ENCODE measurements at places on chromosomes 3 and 15.

DNA sequence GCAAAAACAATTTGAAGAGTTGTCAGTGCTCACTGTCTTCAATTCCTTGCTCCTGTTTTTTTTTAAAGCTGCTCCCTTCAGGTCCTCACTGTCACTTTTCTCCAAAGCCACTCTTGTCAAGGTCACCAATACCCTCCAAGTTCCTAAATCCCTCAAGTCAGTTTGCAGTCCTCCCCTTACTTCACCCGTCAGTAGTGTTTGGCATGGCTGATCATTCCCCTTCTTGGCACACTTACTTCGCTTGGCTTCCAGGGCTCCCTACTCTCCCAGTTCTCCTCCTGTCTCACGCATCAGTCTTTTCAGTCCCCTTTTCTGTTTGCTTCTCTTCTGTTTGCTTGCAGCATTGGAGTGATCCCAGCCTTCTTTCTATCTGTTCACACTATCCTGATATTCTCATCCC lies 25.5 kb downstream of the PLCL2 start:
- DNase-seq: no peak

- peak; percentile 62 for DNase-seq
Observed at GRCh38 chr15:67091071-67091979, 25.9 kb downstream of the SMAD3 start.

- DNase-seq: no peak
Observed at GRCh38 chr15:68353421-68354135, 76.0 kb downstream of the FEM1B start.

DNA sequence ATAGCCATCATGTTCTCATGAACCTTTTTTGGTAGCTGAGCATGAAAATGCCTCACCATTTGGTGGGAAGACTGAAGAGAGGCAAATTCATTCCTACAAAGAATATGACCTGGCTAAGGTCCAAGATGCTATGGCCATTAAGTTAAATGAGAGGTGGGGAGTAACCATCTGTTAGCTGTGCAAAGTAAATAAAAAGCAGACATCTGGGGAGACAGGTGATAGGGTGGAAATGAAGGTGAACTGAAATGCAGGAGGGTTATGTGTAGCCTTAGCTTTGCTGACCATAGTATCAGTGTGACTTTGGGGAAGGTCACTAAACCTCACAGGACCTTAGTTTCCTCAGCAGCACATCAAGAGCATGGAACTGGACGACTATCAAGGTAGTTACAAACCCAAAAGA lies 111.0 kb upstream of the STRIT1 start:
- no peak for DNase-seq

DNA sequence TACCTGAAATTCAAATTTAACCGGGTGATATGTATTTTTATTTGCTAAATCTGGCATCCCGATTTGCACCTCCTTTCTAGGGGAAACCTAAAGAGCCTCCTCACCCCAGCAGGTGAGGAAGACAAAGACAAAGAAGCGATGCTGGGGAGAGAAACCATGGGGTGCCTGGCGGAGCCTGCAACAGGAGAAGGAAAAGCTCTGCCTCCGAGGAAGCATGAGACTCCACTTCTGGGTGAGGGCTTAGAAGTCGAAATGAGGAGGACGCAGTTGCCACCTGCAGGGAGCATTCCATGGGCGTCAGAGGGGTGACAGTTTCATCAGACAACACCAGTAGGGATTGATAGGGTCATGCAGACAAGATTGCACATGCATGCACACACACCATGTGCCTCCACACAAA lies 30.5 kb upstream of the LYZL4 start:
- DNase-seq: no peak

- no peak for DNase-seq
Observed at GRCh38 chr3:61443886-61444285, 117.5 kb upstream of the PTPRG start.

GRCh38 chr3:58577269-58577821 lies at the start of gene FAM107A:
TSS of gene FAM107A (minus strand) at chr3:58577391. CDS start at chr3:58569860, 7,531 bp downstream.
- DNase-seq: no peak

DNA sequence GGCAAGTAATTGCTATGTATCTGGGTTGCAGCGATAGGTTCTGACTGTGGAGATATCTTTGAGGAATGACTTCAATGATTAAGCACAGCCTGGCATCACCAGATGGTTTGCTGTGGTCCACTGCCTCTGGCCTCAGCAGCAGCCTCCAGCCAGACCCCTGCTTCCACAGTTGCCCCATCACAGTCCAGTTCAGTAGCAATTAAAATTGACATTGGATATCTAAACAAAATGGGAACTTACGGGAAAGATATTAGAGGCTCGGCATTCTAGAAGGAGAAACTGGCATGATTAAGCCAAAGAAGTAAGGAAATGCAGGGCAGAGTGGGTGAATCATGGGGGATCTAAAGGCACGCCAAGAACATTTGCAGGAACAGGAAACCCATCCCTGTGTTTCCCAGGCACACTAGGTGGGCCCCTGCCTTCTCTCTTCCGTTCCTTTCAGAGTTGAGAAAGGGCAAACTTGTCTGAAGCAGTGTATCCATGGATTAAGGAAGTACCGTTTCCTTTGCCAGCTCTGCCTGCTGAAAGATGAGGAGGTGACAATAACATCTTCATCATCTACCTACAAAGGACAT lies 36.3 kb upstream of the SH3BP5 start:
- DNase-seq: no peak

- no peak for DNase-seq
Observed at GRCh38 chr3:187130346-187131066, 8.8 kb downstream of the RPL39L start.

DNA sequence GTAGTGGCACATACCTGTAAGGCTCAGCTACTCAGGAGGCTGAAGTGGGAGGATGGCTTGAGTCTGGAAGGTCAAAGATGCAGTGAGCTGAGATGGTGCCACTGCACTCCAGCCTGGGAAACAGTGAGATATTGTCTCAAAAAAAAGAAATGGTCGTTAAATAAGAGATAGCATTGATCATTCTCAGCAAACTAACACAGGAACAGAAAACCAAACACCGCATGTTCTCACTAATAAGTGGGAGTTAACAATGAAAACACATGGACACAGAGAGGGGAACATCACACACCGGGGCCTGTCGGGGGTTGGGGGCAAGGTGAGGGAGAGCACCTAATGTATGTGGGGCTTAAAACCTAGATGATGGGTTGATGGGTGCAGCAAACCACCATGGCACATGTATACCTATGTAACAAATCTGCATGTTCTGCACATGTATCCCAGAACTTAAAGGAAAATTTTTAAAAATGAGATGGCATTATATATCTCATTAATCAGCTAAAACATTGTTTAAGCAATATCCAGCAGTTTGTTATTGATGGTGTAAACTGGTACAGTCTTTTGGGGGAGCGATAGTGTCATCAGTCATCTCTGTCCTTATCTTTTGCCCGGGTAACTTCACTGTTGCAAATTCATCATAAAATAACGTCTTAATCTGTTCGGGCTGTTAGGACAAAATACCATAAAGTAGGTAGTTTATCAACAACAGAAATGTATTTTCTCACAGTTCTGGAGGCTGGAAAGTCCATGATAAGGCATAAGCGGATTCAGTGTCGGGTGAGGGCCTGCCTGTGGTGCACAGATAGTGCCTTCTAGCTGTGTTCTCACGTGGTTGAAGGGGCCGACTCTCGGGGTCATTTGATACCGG lies 1.7 kb upstream of the MAN2A2 start:
- DNase-seq: no peak

- DNase-seq: no peak
Observed at GRCh38 chr3:137061186-137061585, 103.4 kb downstream of the IL20RB start.

DNA sequence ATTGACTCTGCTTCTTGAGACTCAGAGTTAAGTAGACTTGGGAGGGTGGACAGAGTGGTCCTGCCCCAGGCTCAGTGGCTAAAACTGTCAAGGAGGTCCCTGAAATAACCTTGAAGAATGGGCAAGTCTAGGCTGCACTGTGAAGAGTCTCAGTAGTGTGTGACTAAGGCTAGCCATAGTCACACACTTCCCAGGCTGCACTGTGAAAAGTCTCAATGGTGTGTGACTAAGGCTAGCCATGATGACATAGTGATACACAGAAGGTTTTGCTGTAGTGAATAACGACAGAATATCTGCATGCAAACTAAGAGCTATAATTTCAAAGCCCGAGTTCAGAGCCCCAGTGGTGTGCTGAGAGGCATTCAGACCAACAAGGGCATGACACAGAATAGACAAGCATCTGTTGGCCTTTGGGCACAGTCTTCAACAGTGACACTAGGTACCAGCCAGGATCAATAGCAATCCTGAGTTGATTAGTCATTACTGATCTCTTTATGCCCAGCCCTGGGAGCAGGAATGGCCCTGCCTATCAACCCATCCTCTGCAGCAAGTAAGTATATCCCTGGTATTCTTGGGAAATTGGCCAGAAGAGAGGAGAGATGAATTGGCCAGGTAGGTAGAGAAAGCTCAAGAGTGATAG lies 72.4 kb upstream of the BBX start:
- no peak for DNase-seq

DNA sequence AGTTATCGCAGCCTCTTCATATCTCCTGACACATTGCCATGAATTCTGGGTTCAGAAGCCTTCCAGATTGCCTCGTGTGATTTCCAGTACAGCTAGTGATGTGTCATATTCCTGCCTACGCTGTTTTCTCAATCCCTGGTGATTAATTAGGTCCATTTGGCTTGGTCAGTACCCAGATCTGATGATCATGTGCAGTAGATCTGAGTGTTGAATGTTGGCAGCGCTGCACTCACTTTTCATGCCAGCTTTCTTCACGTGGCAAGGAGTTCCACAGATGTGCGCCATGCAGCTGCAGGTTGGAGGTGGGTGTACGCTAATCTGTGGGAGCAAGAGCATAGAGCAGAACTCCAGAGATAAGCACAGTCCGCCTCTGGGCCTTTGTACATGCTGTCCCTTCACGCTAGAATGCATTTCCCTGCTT lies 86.9 kb upstream of the COL6A5 start:
- DNase-seq: no peak

GRCh38 chr3:1072041-1072440 lies 20.8 kb upstream of the CNTN6 start:
- no peak for DNase-seq

DNA sequence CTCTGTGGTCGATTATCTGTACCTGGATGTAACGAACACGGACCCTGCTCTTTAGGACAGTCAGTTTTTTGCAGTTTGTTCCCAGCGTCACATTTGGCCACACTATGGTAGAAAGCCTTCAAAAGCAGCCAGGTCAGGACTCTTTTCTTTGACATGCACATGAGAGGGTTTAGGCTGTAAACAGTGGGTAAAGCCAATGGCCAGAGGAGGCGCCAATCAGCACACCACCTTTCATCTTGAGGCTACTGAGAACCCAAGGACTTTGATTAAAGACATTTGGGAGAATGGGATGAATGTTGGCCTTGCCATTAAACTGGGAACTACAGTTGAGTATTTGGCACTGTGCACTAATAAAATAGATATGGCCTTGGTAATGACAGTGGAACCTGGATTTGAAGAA lies 225.9 kb downstream of the OXSM start:
- no peak for DNase-seq

- DNase-seq: no peak
Observed at GRCh38 chr3:52408466-52408865, 36.4 kb downstream of the SEMA3G start.

GRCh38 chr15:40045572-40046217 lies 6.7 kb upstream of the SRP14 start:
- no peak for DNase-seq

GRCh38 chr3:42056840-42057239 lies 34.3 kb upstream of the TRAK1 start:
- DNase-seq: no peak

GRCh38 chr15:72796515-72797337 lies 13.2 kb upstream of the ADPGK start:
- DNase-seq: peak; percentile 19

- DNase-seq: peak; percentile 6
Observed at GRCh38 chr3:143121241-143122088, 1.9 kb downstream of the CHST2 start.

DNA sequence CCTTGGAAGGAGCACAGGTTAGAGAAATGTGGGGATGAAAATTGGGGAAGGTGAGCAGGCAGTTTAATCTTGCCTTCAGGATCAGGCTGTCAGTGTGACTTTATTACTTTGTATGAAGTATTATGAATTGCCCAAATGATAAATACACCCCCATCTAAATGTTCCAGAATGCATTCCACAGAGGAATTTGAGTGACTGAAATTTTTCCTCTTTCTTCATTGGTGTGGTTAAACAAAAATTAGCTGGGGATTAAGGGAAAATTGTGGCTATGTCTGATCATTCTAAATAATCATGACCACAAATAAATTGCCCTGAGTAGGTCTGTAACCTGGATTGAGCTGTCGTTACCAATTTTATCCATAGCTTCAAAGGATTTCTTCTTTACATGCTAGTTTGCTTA lies 33.5 kb downstream of the FAM98B start:
- no peak for DNase-seq

GRCh38 chr3:5218815-5219214 lies 31.3 kb downstream of the EDEM1 start:
- no peak for DNase-seq

DNA sequence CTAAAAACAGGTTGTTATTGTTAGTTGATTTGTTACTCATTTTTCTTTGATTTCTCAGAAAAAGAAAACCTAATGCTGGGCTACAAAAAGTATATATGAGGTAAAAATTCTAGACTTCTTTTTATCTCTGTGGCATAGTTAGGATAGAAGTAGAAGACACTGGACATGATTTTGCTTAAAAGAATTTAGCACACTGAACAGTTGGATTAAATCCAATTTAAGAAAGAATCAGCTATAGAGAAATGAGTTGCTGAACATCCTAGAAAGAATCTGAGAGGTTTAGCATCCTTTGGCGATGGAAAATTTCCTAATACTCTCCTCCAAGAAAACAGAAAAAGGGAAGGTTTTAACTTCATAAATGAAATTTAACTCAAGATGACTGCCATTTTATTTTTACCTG lies 259.7 kb downstream of the TBL1XR1 start:
- no peak for DNase-seq

DNA sequence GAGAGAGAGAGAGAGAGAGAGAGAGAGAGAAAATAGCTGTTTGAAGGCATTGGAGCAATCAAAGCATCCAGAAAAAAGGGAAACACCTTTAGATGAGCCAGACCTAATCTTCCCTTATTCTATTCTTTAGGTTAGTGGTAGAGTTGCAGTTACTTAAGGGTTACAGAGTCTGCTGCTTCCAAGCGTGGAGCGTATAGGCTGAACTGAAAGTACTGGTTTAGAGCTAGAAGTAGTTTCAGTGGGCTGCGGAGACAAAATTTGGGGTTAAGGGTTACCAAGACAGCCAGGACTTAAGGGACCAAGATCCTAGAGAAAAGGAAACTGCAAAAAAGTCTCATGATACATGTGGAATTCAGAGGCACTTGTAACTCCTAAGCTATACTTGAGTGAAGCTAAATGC lies 66.1 kb upstream of the MEIS2 start:
- DNase-seq: no peak

Data from T-helper 9 cell (primary cell).